Left forelimb (tissue), 1 donor: ENCODE measurements at places on chromosomes 11 and 22.

DNA sequence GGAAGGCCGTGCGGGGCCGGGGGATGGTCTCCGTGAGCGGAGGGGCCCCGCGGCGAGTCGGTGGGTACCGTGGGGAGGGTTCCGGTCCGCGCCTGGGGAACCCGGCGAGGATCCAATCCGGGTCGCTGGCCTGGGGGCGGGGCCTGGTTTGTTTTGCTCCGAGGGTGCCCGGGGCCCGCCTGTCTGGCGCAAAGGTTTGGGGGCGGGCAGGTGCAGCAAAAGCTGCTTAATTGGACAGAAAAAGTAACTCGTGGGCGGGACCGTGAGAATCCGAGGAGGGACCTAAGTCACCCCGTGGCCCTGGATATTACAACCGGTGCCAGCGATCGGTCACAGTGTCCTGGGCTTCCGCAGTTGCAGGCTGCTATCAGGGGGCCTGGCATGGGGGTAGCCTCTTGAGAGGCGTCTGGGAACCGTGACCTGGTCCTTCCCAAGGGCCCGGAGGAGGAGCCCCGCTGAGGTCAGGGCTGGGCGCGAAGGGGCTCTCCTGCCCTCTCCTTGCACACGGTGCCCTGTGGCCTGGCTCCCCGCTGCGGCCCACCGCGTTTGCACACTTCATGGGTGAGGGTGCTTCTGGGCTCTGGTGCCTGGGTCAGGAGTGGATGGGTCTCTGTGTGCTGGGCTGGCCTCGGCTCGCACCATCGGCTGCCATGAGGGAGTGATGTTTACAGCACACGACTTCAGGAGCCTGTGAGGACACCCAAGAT, 1.4 kb downstream of the PNPLA2 start:
- no peak for DNase-seq

- DNase-seq: no peak
These were observed 82.4 kb downstream of the FAT3 start for GRCh38 chr11:92306966-92307510.

DNA sequence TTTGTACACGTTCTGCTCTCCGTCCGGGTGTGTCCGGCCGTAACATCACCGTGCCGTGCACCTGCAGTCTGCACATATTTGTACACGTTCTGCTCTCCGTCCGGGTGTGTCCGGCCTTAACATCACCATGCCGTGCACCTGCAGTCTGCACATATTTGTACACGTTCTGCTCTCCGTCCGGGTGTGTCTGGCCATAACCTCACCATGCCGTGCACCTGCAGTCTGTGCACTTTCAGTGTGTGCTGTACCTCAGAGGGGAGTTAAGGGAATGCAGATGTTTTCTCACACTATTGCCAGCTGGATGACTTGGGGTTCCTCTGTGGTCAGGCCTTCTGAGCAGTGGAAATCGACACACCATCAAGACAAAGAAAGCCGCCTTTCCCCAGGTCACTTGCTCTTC, 4.2 kb downstream of the TTLL8 start:
- no peak for DNase-seq

DNA sequence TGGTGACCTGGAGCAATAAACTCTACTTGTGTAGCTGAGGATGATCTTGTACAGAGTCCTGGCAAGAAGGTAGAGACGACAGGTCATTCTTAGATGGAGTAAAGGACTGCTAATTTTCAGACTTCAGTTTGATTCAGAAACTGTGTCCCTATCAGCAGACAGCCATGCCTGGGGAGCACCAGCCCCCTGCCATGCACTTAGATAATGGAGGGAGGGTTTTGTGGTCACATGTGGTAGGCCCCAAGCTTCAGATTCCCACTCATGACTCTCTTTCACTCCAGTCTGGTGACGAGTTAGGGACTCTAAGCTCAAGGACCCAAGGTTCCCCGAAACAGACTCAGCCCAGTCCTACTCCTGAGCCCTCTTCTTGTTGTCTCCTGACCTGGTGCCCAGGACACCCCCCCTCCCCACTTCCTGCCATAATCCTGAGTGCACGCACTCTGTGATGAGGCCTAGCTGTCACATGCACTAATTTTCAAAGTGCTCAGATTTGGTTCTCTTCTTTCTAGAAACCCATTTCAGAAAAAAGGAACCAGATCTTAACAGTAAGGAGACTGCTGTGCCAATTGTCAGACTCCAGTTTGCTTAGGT, 10.2 kb upstream of the AMPD3 start:
- DNase-seq: no peak

GRCh38 chr11:106231591-106231990, 154.1 kb downstream of the AASDHPPT start:
- DNase-seq: no peak

GRCh38 chr22:41117127-41117965, 25.0 kb downstream of the EP300 start:
- no peak for DNase-seq

GRCh38 chr22:21665047-21665851, 563 bp upstream of the PPIL2 start:
- no peak for DNase-seq

- DNase-seq: peak; percentile 65
These were observed 9.8 kb downstream of the SLC22A6 start for GRCh38 chr11:62974848-62975522.

DNA sequence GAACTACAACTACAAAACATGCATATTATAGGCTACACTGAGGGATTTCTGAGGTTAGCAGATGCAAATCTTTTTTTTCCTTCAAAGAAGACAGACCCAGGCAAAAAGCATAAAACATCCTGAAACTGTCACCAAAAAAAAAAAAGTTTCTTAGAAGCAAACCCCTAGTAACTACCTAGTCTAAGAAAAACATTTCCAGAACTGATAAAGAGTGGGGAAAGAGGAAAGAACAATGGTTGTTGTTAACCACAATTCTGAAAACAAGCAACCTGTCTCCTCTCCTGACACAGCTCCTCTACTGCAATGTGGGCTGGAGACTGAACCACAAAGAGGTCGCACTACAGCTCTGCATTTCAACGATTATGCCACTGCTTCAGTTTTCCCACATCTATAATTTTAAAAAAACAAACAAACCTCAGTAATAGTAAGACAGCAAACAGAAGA, 15.0 kb downstream of the DENND5A start:
- no peak for DNase-seq

DNA sequence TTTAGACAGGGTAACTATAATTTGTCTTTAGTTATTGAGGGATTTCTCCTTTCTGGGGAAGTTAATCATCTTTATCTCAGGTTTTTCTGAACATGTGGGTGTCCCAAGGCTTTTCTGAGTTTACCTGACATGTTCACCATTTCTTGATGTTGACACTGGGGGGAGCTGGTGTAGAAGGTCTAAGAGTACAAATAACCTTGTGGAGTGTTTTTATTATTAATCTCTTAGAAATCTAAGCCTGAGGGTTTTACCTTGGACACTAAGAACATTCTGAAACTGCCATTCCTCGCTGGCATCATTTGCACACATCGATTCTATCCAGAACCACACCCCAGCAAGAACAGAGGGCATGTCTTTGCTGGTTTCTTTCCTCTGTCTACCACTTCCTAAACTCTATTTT, 15.6 kb upstream of the C11orf91 start:
- DNase-seq: no peak

- no peak for DNase-seq
These were observed 149.4 kb upstream of the SNX19 start for GRCh38 chr11:131065435-131066413.

DNA sequence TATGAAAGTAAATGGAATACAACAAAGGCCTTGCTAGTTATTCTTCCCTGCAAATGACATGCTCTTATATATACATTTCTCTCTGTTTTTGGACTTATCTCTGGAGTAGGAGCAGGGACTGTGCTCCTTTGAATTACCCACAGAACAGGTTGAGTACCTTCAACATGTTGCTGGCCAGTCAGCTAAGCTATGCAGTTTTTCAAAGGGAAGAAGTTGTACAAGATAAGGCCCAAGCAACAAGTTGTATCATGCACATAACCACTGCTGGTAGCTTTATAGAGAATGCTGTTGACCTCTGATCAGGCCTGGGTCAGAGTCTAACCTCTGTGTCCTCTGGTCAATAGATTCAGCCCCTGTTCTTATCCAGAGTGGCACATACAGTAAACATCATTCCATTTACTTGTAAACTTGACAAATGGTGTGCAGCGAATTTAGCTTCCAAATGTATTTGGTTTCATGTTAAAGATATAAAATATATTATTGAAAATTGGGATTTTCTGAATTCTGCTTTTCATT, 99.6 kb downstream of the C11orf87 start:
- DNase-seq: no peak

DNA sequence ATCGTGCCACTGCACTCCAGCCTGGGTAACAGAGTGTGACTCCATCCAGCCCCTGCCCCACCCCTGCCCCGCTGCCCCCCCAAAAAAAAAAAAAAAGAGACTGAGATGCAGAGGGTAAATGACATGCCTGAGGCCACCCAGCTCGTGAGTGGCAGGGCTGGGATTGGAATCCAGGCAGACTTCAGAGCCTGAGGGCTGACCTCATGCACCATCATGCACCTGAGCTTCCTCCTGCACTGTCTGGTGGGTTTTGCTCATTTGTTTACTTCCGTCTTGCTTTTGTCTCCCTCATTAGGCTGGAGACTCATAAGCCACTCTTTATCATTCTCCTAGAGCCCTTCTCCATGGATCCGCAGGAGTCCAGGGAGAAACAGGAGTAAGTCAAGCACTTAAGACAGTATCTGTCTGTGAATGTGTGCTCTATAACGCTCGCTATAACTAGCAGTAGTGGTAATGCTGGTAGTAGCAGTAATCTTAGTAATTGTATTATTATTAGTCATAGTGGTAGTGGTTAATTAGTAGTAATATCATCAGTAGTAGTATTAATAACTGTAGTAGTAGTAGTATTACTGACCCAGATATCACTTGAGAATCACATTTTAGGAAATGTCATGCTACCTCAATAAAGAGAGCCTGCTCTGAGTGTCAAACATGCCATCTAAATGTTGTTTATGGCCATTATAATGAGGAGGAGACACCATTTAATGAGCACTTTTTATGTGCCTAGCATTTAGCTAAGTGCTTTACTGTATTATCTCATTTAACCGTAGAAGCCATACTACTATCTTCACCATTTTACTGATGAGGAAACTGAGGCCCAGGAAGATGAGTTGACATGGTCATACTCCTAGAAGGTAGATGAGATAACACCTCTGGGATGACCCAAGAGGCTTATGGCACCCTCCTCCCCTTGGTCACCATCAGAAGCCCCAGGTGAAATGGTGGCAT, 85.0 kb downstream of the NAT10 start:
- DNase-seq: no peak

GRCh38 chr11:76625472-76626186, 44.9 kb downstream of the LRRC32 start:
- DNase-seq: peak; percentile 55

DNA sequence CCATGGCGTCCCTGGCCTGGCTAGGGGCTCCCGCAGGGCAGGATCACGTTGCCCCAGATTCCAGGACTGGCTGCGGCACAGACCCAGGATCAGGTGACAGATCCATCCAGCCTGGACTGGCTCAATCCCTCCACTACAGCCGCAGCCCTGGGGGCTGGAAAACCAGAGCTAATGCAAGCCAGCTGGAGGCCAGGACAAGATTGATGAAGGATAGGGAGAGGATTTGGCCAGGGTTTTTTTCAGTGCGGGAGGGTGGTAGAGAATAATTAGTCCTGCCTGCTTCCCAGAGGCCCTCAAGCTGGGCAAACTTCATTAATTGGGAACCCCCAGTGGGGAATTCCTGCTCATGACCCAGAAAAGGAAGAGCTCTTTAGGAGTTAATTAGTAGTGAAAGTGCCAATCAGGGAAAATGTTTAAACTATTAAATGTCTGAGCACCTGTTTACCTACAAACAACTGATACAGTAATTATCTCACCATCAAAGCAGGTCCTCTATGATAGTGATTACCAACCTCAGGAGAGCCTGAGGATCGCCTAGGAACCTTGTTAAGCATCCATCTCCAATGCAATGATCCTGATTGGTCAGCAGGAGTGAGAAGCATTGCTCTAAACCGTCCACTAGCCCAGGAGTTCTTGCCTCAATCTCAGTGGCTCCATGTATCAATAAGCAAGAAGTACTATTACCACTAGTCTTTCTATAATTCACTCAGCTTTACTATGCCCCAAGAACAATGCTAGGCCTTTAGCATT, 33.0 kb upstream of the MYOD1 start:
- DNase-seq: no peak

GRCh38 chr22:29481265-29482000, 1.4 kb downstream of the NEFH start:
- no peak for DNase-seq

DNA sequence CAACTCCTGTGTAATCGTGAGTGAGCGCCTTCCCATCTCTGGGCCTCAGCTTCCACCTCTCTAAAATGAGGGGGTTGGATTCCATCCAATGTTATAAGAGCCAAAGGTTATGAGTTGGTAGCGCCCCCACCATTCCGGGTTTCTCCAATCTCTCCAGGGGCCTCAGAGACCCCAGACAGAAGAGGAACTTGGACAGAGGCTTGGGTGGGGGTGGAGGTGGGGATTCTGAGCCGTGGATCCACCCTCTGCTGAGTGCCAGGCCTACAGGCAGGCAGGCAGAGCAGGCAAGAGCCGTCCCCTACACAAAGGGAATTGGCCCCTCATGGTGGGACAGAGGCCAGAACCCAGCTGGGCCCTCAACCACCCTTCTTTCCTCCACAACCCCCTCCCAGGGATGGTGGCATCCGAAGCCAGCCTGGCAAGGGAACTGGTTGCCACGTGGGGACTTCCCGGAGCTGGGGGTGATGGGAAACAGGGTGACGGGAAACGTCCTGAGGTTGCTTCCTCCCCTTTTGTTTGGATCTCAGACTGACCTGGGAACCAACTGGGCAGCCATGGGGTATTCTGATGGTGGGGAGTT, 31.8 kb downstream of the TXN2 start:
- DNase-seq: no peak

GRCh38 chr11:64230985-64231365, 627 bp downstream of the DNAJC4 start:
- no peak for DNase-seq

DNA sequence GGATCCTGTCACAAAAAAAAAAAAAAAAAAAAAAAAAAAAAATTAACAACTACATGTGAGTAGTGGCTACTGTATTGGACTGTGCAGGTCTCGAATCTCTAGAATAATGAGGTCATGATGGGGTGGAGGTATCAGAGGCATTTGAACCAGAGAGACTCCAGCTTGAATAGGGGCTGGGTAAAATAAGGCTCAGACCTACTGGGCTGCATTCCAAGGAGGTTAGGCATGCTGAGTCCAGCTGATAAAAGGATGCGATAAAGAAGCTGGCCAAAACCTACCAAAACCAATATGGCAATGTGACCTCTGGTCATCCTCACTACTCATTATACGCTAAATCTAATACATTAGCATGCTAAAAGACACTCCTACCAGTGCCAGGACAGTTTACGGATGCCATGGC, 5.9 kb upstream of the PACSIN3 start:
- DNase-seq: no peak

DNA sequence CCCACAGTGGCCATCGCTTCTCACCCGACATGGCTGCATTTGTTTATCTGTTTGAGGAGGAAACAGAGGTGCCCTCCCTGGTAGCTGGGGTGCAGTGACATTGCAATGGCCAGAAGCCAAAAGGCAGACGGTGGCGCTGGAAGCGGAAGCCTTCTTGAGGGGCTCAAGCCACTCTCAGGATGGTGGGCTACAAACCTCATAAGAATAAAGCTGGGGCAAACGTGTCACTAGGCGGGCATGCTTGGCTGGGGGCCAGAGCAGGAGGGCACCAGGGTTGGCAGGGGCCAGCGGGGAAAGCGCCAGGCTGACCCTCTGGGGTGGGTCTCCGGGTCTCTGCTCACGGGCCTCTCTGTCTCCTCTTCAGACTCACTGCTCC, 12.6 kb downstream of the TNNT3 start:
- DNase-seq: no peak

- no peak for DNase-seq
These were observed 3.4 kb downstream of the SCGB1D4 start for GRCh38 chr11:62295504-62295903.

- no peak for DNase-seq
These were observed 282.8 kb downstream of the NTM start for GRCh38 chr11:131653260-131653659.
